Caco-2 (cell line): ENCODE measurements at places on chromosomes 6 and 20.

DNA sequence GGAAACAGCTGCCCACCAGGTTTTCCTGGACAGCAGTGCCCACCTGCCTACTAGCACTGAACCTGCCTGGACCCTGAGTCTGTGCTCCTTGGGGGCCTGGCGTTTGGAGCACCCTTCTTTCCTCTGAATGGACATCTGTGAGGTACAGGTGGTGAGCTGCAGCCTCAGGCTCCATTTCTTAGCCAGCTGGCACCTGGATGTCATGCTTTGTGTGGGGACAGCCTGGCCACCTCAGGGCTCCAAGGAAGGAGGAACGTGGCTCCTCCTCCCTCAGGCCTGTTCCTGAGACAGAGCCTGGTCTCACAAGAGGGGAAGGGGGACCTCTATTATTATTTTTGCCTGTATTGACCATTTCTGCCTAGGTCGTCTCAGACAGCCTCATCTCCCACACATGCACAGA is 8.1 kb downstream of the TMEM151B start:
- DNase-seq: no peak

GRCh38 chr6:132648356-132648755 is 10.6 kb downstream of the TAAR1 start:
- DNase-seq: no peak

DNA sequence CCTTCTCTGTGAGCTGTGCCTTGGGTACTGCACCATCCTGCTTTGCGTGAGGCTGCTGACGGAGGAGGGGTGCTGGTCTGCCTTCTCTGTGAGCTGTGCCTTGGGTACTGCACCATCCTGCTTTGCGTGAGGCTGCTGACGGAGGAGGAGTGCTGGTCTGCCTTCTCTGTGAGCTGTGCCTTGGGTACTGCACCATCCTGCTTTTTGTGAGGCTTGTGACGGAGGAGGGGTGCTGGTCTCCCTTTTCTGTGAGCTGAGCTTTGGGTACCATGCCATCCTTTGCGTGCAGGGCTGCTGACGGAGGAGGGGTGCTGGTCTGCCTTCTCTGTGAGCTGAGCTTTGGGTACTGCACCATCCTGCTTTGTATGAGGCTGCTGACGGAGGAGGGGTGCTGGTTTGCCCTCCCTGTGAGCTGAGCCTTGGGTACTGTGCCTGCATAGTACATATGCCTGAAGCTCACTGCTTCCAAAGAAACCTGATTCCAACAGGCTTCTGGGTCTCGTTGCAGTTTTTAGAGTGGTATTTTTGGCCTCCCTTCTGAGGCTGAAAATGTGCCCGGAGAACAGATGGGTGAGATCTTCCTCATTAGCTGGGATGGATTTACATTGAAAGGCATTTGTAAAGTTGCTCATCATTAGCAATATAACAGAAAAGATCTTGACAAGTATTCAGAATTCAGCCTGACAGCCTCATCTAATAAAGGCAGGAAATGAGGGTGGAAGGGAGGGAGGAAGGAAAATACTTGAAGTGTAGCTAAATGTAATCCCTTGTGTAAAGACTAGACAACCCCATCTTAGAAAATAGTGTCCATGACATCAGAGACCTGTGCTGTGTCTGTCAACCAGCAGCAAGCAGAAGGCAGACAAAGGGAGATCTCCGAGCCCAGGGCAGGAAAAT is 46.8 kb upstream of the UNC93A start:
- DNase-seq: no peak

GRCh38 chr6:164014346-164015087 is 600.0 kb downstream of the QKI start:
- DNase-seq: no peak
